ENCODE measurements at places on chromosomes 6 and 20.

GRCh38 chr20:13571662-13572061 is 67.1 kb downstream of the TASP1 start:
- no peak for DNase-seq

DNA sequence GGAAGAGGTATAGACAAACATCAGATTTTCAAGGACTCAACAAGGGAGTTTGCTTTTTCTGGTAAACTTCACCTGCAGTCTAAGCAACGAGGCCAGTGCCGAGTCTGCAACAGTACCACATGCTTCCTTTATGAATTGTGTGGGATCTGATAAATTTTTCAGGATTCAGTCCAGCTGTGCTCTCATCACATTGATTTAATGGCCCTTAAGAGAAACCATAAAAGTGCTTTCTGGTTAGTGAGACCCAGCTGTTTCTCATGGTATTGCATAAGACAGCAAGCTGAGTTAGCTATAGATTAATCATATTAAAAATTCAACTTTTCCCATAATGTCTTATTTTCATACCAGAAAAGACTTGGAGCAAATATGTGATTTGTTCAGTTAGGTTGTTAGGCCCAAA is 291.4 kb downstream of the CENPW start:
- no peak for DNase-seq

DNA sequence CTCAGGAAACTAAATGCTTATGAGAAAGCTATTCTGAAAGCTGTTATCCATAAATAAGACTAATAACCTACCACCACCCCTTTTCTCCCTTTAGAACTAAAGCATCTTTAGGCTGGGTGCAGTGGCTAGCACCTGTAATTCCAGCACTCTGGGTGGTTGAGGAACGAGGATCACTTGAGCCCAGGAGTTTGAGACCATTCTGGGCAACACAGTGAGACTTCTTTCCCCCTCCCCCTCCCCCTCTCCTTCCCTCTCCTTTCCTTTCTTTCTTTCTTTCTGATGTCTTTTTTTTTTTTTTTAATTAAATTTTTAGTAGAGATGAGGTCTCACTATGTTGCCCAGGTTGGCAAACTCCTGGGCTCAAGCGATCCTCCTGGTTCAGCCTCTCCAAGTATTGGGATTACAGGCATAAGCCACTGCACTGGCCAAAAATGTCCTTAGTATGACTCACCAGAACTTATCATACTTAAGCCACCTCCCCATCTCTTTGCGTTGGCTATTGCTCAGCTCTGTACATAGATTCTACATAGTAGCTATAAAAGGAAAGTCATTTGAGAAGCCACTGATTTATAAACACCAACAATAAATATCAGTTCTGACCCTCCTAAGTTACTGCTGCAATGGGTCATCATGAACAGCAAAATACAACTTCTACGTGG is 54.8 kb upstream of the SPDEF start:
- DNase-seq = no peak

- no peak for DNase-seq
Observed at GRCh38 chr6:133726188-133726587, 162.7 kb upstream of the TCF21 start.

DNA sequence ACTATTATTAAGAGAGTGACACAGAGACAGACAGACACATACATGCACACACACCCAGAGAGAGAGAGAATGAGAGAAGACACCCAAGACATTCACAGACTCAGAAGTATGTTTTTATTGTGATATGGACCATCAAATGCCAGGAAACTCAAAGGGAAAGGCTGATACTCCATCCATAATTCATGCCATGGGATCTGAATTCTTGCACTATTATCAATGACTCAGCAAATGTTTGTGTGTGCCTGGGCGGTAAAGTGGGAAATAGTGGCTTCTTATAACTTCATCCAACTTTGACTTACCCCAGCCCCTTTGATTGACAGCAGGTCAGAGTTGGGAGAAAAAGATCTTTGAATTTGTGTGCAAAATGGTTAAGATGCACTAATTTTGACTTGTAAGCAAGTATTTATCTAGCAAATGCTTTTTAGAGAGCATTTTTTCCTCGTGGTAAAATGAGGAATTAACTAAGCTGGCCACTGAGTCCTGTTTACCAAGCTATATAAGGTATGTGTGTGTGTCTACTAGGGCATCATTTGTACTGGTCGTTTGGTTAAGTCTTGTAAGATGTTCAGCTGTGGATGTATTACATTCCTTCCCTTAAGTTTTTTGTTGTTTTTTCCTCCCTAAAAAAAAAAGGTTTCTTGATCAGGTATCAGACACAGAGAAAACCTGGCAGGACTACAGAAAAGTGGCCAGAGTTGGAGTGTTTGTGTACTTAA is 3.0 kb upstream of the CCN2 start:
- DNase-seq = no peak

- no peak for DNase-seq
Observed at GRCh38 chr20:44684047-44684967, 30.9 kb upstream of the CCN5 start.

DNA sequence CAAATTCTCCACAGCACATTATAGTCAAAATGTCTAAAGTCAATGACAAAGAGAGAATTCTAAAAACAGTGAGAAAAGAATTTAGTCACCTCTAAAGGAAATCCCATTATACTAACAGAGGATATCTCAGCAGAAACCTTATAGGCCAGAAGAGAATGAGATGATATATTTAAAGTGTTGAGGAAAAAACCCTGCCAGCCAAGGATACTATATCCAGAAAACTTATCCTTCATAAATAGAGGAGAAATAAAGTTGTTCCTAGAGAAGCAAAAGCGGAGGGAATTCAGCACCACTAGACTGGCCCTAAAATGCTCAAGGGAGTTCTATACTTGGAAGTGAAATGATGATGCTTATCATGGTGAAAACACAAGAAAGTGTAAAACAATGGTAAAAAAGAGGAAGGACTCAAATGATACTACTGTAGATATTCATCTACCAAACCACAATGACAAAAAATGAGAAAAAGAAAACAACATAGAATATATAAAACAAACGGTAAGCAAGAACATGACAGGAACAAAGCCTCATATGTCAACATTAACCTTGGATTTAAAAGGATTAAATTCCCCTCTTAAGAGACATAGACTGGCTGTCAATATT is 16.7 kb downstream of the GPRC6A start:
- no peak for DNase-seq

DNA sequence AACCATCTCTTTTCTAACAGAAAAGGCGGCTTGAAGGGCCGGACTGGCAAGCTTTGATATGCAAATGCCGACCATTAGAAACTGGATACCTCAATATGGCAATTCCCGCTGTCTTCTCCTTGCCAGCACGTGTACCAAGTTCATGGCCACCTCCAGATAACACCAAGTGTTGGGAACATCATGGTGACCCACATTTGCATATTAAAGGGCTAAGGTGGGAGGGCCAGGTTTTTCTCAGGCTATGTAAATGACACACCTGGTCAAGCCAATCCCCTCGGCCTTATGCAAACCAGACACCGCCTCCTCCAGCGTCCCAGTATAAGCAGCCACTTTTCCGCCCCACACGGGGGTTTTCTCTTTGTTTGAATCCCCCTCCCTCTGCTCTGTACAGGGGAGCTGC is 110.7 kb downstream of the DACT2 start:
- no peak for DNase-seq

GRCh38 chr6:156016186-156016976 is 560.7 kb upstream of the NOX3 start:
- DNase-seq = no peak

DNA sequence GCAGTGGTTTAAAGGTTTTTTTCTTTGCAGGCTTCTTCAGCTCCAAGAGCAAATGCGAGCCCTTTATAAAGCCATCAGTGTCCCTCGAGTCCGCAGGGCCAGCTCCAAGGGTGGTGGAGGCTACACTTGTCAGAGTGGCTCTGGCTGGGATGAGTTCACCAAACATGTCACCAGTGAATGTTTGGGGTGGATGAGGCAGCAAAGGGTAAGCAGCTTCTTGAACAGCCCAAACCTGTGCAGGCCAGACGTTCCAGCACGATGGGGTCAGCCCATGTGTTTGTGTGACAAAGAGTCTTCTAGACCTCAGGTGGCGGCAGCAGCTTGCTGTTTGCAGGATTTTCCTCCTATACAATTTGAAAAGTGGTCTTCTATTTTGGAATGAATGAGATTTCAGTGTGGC is 17.7 kb downstream of the DSP start:
- DNase-seq = no peak

DNA sequence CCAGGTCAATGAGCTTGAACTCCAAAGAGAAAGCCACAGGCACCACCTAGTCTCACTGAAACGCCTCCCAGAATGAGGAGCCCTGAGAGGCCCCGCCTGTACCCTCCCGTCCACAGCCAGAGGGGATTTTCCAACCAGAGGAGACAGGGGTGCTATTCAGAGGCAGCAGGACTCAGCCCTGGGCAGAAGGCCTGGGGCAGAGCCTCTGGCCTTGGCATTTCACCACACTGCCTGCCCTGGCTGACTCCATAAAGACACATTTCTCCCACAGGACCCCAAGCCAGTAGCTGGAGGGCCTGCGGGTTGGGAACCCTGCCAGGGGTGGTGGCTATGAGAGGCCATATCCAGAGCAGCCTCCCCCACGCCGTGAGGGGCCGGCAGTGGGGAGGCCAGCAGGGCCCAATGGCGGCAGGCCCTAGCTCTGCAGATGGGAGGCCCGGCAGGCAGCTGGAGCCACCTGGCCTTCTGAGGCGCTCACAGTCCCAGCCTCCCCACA is 159.3 kb downstream of the PREX1 start:
- no peak for DNase-seq

- no peak for DNase-seq
Observed at GRCh38 chr6:81084776-81085430, 667.6 kb downstream of the TENT5A start.

DNA sequence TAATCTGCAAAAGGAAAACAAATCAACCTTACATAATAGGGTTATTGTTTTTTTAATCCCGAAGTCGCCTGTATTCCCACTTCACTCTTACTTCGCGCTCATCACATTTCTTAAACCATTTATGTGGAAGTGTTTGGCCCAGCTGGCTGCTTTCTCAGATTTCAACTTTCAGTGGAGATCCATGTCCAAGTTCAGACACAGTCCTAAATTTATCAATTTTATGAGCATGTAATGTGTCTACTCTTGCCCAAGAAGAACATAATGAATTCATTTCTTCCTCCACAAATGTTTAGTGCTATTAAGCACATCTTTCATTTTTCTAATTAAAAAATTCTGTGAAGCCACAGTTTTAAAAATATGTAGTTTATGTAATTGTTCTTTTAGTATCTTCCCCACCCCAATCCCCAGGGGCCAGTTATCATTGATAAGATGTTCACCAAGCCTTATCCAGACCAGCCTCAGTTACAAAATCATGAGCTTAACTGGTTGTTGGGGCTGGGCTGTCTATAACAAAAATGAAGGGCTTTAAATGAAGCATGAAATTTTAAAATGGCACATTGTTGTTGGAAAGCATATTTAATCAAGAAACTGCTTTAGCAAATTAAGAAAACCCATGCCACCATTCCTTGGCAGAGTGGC is 151.7 kb downstream of the UST start:
- no peak for DNase-seq

- no peak for DNase-seq
Observed at GRCh38 chr20:51423290-51423667, 119.2 kb downstream of the NFATC2 start.

DNA sequence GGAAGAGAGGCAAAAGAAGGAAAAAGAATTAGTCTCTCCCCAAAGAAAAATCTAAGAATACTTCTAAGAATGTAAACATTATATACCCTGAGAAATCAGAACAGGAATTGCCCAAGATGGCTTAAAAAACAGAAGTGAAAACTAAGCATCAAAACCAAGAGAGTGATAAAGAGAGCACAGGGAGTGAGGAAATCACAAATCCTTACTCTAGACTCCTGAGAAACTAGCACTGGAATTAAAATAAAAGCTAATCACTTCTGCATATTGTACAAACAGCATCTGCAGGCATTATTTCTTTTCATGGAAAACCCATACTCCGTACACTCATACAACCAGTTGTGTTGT is 285.7 kb downstream of the BTBD9 start:
- no peak for DNase-seq

GRCh38 chr6:98977671-98978292 is 30.0 kb upstream of the FBXL4 start:
- DNase-seq = no peak

GRCh38 chr6:138600726-138601125 is 101.4 kb upstream of the NHSL1 start:
- no peak for DNase-seq

- no peak for DNase-seq
Observed at GRCh38 chr6:130869681-130870080, 42.5 kb downstream of the SMLR1 start.

DNA sequence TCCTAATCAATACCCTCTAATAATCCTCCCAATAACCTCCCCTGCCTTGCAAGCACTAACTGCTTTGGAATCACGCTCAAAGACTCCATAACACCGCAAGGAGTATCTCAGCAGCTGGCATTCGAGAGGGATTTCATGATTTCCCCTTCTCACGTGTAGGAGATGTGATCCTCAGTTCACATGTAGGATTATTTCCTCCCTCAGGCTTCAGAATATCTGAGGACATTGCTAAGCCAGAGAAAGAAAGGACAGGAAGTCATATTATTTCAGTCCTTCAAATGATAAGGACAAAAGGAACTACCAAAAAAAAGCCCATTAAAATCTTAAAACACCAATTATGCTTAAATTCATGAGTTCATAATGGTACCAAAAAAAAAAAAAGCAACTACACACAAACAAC is 122.9 kb downstream of the NFATC2 start:
- no peak for DNase-seq

GRCh38 chr20:44040202-44040915 is 125.7 kb downstream of the TOX2 start:
- no peak for DNase-seq

GRCh38 chr6:3538536-3538935 is 81.7 kb upstream of the SLC22A23 start:
- DNase-seq = no peak

- DNase-seq = no peak
Observed at GRCh38 chr6:38503032-38503773, 136.5 kb downstream of the BTBD9 start.

DNA sequence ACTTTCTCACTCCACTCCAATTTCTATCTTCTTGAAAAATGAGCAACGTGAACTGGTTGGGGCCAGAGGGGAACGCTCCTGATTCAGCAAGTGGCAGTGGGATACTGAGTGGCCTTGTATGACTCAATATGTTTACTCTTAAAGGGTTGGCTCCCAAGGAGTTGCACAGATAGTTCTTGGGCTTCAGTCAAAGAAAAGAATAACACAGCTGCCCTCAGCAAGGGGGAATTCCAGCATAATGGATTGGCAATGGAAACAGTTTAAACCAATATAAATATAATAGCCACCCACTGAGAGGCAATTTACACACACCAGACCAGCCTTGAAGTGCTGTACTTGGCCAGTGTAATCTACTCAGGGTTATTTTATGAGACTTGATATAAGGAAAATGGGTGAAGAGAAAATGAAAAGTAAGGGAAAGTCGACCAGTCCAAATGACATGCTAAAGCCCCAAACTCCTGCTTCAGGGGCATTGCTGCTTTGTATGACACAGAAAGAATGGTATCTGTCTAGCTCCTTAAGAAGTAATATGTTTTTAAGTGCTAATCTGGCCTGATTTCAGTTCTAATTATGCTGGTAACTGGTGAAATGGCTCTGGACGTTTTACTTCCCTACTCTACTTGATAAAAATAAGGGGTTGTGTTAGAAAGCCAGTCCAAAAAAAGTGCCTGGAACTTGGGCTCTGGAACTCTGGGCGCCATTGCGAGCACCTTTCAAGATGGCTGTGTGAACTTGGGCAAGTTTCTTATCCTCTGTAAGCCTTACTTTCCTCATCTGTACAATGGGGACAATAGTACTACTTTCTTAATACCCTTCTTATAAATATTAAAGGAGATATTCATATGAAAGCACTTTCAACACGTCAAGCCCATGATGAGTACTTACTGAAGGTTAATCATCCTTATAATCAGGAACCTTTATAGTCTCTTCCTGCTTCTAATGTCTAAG is 712.9 kb upstream of the MAP3K7 start:
- no peak for DNase-seq

- DNase-seq = no peak
Observed at GRCh38 chr20:50274570-50275430, 84.2 kb downstream of the CEBPB start.

All from stimulated activated CD4-positive, alpha-beta T cell treated with anti-CD3 and anti-CD28 coated beads, TNF-alpha, amount 100 ng/mL, for 48 hours (primary cell).